ENCODE measurements at places on chromosomes 2 and 18.

- no peak for DNase-seq
These were observed 1.1 kb downstream of the SLC4A1AP start for GRCh38 chr2:27664622-27665363.

DNA sequence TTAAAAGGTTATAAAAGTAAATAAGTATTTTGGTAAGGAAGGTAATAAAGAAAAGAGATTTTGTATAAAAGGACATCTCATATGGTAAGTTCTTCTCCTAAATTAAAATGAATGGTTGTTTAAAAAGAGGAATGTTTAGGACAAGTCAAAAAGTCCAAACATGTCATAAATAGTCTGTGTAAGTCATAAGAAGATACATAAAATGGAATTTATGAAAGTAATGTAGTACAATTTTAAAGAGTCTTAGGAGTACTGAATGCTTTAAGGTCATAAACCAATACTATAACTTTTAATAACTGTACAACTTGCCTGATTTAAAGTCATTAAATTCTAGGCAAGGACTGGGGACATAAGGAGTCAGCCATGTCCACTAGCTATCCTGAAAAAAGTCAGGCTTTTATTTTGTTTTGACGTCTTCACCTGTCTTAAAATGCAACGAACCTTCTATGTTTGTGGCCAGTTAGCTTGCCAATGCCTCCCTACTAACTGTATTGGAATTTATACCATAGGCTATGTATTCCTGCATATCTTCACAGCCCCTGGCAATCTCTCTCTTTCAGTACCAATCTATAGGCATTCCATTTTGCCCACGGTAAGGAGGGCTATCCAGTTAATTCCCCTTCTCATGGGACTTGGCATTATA lies 312.3 kb upstream of the LRRTM4 start:
- DNase-seq = no peak

GRCh38 chr2:50135821-50136220 lies 896.1 kb downstream of the NRXN1 start:
- no peak for DNase-seq

DNA sequence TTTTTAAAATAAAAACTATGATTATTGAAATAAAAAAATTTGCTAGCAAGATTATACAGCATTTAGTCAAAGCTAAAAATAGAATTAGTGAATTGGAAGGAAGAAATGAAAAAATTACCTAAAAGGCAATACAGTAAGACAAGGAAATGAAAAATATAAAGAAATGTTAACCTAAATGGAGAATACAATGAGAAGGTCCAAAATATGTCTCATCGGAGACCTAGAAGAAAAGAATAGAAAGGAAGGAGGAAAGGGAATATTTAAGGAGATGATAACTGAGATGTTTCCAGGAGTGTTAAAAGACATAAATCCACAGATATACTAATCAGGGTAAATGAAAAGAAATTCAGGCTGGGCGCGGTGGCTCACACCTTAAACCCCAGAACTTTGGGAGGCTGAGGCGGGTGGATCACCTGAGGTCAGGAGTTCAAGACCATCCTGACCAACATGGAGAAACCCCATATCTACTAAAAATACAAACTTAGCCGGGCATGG lies 78.9 kb downstream of the AFF3 start:
- DNase-seq = no peak

GRCh38 chr2:23588508-23589201 lies 203.7 kb downstream of the KLHL29 start:
- DNase-seq = no peak

DNA sequence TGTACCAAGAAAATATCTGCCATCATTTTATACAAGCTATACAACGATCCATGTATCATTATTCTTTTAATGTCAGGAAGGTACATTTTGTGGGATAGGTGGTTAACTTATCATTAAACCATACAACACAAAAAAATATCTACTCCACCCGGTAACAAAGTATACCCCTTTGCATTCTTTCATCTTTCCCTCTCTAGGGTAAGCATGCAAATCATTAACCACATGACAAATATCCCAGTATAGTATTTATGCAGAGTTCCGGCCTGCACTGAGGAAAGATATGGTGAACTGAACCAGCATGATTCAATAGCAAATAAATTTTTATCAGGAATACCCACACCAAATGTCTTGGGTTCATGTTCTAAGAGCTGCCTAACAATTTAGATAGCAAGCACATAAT lies 22.5 kb upstream of the SULT1C2 start:
- DNase-seq = no peak

DNA sequence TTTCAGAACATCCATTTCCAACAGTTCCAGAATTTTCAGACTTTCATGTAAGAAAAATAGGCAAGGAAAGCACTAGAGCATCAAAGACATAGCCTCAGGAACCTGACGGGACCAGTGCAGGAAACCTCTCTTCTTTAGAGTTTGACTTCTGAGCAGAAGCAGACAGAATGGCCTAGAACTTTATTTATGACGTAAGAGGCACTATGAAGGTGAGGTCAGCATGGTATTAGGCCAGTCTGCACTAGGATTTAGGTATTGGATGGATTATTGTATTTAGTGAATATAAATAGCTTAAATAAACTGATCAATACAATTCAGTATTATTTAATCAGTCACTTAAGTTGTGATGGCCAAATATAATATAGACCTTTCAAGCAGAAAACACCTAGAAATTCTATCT lies 117.6 kb downstream of the CYRIA start:
- DNase-seq = no peak

- no peak for DNase-seq
These were observed 18.7 kb downstream of the SS18 start for GRCh38 chr18:26071725-26072124.

GRCh38 chr2:121362226-121362625 lies 77.2 kb upstream of the TFCP2L1 start:
- DNase-seq = no peak

DNA sequence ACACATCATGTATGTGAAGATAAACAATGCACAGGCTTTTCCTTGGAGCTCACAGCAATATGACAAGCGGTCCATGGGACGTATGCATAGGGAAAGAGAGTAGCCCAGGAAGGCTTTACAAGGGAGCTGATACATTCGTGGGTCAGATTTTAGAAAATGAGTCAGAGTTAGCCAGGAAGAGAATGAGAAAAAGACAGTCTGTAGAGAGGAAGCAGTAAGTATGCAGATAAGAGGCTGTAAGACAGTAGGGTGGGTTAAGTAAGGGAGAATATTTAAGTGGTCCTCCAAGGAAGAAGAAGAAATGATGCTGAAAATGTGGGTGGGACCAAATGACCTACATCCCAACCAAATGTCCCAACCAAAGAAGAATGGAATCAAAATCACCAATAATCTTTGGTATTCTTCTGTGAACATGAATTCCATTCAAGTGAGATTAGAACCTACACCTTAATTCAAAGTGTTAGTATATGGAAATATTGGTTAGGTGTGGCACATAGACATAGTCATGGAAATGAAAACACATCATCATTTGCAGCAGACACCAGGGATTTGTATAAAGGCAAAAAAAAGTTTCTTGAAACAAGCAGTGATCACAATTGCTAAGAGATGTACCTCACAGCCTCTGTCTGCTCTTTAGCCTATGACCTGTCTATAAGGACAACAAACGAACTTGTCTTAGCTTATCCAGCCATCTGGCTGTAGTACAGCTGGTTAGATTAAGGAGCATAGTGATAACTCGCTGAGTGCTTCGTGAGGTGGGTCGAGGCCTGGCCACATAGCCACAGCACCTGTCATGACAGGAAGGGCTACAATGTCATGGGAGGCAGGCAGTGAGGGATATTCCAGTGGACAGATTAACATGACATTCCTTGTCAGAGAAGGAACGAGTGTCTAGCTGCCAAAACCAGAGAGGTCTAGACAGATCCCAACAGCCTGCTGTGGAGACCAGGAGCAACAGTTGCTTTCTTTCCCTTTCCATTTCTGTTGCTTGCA lies 133.6 kb downstream of the ALK start:
- DNase-seq = no peak

GRCh38 chr2:148451046-148451445 lies 193.5 kb upstream of the EPC2 start:
- DNase-seq = no peak

- DNase-seq = no peak
These were observed 797 bp downstream of the ANO7 start for GRCh38 chr2:241189093-241189855.

DNA sequence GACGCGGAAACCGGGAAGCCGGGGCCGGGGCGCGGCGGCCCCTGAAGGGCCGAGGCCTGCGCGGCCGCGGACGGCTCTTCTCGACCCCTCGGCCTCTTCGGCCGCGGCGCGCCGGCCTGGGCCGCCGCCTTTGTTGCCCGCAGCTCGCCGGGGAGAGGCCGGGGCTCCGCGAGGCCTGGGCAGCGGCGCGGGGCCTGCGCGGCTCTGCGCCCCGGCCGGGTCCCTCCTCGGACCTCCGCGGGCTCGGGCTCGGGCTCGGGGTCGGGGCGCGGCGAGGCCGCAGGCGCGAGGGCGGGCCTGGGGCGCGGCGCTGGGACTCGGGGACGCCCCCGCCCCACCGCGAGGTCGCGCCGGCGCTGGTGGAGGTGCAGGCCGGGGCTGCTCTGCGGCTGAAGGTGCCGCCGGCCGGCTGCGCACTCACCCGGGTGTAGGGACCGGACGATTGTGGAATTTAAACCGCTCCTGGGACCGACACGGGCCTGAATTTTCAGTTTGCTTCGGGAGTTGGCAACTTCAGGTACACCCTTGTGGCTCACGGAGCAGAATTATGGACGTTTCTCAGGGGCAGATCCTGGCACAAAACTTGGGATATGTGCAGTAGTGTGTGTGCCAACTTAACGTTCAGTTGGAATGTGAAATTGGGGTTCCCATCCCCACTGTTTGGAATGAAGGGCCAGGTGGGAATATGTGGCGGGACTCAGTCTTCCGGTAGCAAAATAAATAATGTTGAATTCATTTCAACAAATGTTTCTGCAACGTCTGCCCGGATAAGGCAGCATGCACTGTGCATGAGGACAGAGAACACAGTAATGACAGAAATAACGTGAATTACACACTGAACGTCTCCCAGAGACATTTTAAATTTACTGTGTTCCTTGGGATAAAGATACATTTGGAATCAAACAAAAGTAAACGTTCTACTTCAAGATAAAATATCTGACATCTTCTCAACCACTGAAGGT lies 787 bp downstream of the SOCS6 start:
- peak; percentile 57 for DNase-seq

- no peak for DNase-seq
These were observed 589.1 kb upstream of the SLC8A1 start for GRCh38 chr2:41040782-41041520.

DNA sequence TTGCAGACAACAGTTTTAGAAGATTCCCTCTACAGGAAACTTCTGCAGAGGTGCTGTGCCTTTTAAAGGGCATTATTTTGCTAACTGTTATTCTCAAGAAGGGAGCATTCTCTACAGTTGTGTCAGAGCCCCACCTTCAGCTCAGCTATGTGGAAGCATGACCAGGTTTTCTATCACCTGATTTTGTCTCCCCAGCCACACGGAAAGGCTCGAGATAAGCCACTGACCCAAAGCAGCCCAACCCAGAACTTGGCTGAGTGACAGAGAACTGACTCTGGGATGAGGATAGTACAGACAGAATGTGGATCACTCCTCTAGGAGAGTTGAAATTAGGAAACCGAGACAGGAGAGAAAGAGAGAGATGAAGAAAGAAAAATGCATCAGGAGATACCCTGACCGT lies 10.7 kb downstream of the COL4A4 start:
- DNase-seq = no peak

DNA sequence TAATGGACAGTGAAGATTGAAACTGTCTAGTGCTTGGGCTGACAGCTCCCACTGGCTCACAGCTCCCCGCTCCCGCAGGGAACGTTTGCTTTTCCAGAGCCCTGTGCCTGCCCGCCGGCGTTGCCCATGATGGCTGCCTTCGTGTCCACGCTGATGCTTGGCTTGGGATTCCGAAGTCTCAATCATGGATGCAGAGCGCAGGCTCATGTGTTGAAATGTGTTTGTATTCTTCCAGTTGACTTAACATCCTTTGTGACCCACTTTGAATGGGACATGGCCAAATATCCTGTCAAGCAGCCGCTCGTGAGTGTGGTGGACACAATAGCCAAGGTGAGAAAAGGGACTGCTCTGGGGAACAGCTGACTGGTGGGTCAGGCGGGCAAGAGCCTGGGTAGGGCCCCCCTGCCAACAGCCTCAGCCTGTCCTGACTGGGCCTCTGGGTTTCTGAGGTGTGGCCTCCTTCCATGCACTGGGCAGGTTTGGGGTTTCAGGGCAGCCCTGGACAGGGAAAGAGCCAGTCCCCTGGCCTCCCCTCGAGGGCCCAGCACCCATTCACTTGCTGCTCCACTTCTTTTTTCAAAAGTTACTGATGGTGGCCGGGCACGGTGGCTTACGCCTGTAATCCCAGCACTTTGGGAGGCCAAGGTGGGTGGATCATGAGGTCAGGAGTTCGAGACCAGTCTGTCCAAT lies 42.8 kb downstream of the ATP6V1C2 start:
- no peak for DNase-seq

Measured in GM12865 (cell line).